Activated T-cell treated with anti-CD3 and anti-CD28 coated beads, Interleukin-2, amount 50 U/mL, for 72 hours (primary cell): ENCODE measurements at places on chromosomes 11 and 22.

DNA sequence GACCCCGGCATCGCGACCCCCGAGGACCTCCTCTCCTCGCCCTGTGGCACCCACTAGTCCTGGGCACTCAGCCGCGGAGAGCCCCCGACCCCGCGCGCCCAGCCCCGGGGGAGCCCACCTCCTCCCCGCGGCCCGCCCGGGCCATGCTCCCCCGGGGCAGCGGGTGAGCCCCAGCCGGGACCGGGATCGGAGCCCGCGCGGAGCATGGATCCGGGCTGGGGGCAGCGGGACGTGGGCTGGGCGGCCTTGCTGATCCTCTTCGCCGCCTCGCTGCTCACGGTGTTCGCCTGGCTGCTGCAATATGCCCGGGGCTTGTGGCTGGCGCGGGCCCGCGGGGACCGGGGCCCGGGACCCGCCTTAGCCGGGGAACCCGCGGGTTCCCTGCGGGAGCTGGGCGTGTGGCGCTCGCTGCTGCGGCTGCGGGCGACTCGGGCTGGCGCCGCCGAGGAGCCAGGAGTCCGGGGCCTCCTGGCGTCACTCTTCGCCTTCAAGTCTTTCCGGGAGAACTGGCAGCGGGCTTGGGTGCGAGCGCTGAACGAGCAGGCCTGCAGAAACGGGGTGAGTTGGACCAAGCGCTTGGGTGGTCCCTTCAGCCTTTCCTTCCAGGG is 498 bp downstream of the C2CD2L start:
- DNase-seq: no peak

GRCh38 chr11:16577490-16577889 is 161.0 kb upstream of the C11orf58 start:
- no peak for DNase-seq

- DNase-seq: no peak
Observed at GRCh38 chr11:19419021-19419750, 178.4 kb upstream of the E2F8 start.

DNA sequence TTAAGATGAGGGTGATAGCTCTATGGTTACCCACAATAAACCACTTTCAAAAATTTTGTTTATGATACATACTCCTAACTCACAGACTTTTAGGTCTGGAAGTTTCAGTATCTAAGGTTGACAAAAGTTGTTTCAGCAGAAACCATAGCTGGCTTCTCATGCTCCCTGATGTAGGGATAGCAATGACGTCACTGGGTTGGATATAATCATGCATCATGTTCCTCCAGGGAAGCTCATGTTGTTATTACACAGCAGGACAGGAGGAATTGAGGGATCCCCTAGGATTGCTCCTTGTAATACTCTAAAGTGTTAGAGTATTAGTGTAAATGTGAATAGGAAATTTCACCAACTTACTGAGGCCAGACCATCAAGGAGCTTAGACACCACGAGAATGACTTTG is 23.6 kb downstream of the APOL3 start:
- DNase-seq: no peak

DNA sequence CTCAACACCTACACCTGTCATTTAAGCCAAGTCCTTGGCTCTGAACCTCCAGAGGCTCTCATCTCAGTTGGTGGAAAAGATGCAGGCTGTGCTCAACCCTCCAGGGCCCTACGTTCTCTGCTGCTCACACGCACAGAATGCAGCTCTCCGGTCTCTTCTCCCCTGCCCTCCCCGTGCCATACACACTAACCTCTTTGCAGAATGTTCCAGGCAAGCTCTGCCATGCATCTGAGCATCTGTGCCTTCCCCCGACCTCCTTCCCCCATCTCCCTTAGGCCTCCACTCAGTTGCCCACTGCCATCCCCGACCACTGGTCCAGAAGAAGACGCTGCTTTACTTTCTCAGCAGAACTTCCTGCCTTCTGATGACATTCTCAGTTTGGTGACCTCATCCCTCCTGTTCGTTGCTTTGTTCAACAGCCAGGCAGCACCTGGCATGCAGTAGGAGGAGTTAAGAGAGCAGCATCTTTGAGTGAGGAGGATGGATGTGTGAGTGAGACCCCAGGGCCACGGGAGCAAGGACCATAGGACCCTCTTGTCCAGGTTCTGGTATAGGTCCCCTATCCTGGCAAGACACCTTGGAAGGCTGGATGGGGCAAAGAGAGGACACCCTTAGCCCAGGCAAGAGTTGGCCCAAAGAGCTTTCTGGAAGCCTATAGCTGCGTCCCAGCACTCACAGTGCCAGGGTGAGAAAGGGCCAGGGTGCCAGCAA is 598.0 kb downstream of the BRD1 start:
- DNase-seq: no peak
